ENCODE measurements at places on chromosomes 1 and 21. TPM values are rescaled to one million over a fixed set of nuclear protein-coding genes. Genes with fewer than 3 reads are reported as not detected.

Gene CELA3B
- total RNA-seq, result not detected

Gene SYPL2
- 0.11 TPM for total RNA-seq

Gene FTCD
- total RNA-seq, result 0.23 TPM

Gene TSACC
- not detected for total RNA-seq

Gene IFNLR1
- total RNA-seq, result 6.5 TPM

Gene FMN2
- total RNA-seq, result not detected

Gene MEGF6
- 1.7 TPM for total RNA-seq

Gene RGS8
- not detected for total RNA-seq

Gene NGF
- total RNA-seq, result not detected

Gene GJA4
- not detected for total RNA-seq

Gene PROK1
- not detected for total RNA-seq

GRCh38 chr1:232571523-232571922 is 58.4 kb downstream of the SIPA1L2 start:
- DNase-seq, result no peak
- peaks cover 2% of the 10 kb centered on the region for H3K27me3 ChIP-seq
- H3K27ac ChIP-seq, result no peak overlapping the region

GRCh38 chr1:220389634-220390033 is 117.4 kb upstream of the RAB3GAP2 start:
- H3K27me3 ChIP-seq, result no peaks in the 10 kb centered on the region
- H3K27ac ChIP-seq, result no peak overlapping the region
- no peak for DNase-seq
- no peaks in the 10 kb centered on the region for H3K4me1 ChIP-seq

GRCh38 chr1:91751275-91751674 is 134.7 kb downstream of the TGFBR3 start:
- no peak overlapping the region for H3K27ac ChIP-seq
- no peak overlapping the region for H3K4me3 ChIP-seq
- peaks cover 46% of the 10 kb centered on the region for H3K36me3 ChIP-seq

- no peak for DNase-seq
- no peak overlapping the region for H3K27ac ChIP-seq
- H3K36me3 ChIP-seq, result no peaks in the 10 kb centered on the region
Measured at GRCh38 chr1:171637928-171638576, 14.4 kb downstream of the MYOC start.

DNA sequence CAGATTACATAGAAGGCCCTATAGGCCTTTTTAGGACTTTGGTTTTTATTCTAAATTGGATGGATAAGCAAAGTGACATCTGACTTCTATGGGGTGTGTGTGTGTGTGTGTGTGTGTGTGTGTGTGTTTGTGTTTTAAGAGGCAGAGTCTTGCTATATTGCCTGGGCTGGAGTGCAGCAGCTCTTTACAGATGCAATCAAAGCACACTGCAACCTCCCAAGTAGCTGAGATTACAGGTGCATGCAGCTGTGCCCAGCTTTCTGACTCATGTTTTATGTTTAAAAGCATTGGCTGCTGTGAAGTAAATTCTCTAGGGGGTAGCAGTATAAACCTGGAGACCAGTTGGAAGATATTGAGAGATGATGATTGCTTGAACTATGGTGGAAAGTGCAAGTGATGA is 12.4 kb upstream of the EVI5 start:
- H3K4me1 ChIP-seq, result no peaks in the 10 kb centered on the region
- H3K27ac ChIP-seq, result no peak overlapping the region
- peaks cover 45% of the 10 kb centered on the region for H3K27me3 ChIP-seq
- no peaks in the 10 kb centered on the region for H3K36me3 ChIP-seq

- H3K27ac ChIP-seq, result no peak overlapping the region
- H3K36me3 ChIP-seq, result no peaks in the 10 kb centered on the region
- peaks cover 3% of the 10 kb centered on the region for H3K4me1 ChIP-seq
- DNase-seq, result no peak
Measured at GRCh38 chr1:5464366-5464765, 527.9 kb downstream of the NPHP4 start.

- H3K36me3 ChIP-seq, result no peaks in the 10 kb centered on the region
- no peak overlapping the region for H3K27ac ChIP-seq
- no peak overlapping the region for H3K4me3 ChIP-seq
- no peak for DNase-seq
Measured at GRCh38 chr1:33425900-33426299, 5.0 kb downstream of the PHC2 start.

GRCh38 chr1:168371477-168371876 is 90.8 kb downstream of the TBX19 start:
- no peak overlapping the region for H3K27ac ChIP-seq
- no peak overlapping the region for H3K4me3 ChIP-seq
- no peak for DNase-seq
- H3K36me3 ChIP-seq, result no peaks in the 10 kb centered on the region
- peaks cover 2% of the 10 kb centered on the region for H3K4me1 ChIP-seq
- H3K27me3 ChIP-seq, result no peaks in the 10 kb centered on the region

- H3K27ac ChIP-seq, result peak within 1 kb of the TSS; percentile 89
- DNase-seq, result peak; percentile 72
- H3K4me1 ChIP-seq, result peaks cover 29% of the 10 kb centered on the region
- peak within 1 kb of the TSS; percentile 84 for H3K4me3 ChIP-seq
- H3K27me3 ChIP-seq, result no peaks in the 10 kb centered on the region
Measured at GRCh38 chr21:44299458-44300261, at the start of gene PFKL. Gene PFKL (plus strand): TSS chr21:44300053. CDS start chr21:44300106, 53 bp downstream.

GRCh38 chr1:90220941-90221693 is 226.2 kb downstream of the ZNF326 start:
- H3K4me3 ChIP-seq, result no peak overlapping the region
- no peaks in the 10 kb centered on the region for H3K4me1 ChIP-seq
- no peak overlapping the region for H3K27ac ChIP-seq
- no peaks in the 10 kb centered on the region for H3K27me3 ChIP-seq
- DNase-seq, result no peak

DNA sequence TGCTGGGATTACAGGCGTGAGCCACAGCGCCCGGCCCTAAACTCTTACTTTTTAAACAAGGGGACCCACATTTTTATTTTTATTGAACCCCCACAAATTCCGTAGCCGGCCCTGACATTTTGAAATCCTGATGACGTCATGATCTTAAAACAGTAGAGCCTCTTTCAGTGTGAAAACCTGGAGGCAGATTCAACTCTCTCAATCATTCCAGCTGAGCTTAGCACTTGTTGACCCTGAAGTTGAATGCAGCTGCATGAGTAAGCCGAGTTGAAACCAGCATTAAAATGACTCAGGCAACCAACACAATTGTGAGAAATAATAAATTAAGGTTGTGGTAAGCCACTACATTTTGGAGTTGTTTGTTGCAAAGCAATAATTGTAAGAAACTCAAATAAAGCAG is 93.9 kb upstream of the ADGRL4 start:
- no peak overlapping the region for H3K27ac ChIP-seq
- H3K27me3 ChIP-seq, result no peaks in the 10 kb centered on the region
- no peaks in the 10 kb centered on the region for H3K36me3 ChIP-seq
- no peaks in the 10 kb centered on the region for H3K4me1 ChIP-seq

DNA sequence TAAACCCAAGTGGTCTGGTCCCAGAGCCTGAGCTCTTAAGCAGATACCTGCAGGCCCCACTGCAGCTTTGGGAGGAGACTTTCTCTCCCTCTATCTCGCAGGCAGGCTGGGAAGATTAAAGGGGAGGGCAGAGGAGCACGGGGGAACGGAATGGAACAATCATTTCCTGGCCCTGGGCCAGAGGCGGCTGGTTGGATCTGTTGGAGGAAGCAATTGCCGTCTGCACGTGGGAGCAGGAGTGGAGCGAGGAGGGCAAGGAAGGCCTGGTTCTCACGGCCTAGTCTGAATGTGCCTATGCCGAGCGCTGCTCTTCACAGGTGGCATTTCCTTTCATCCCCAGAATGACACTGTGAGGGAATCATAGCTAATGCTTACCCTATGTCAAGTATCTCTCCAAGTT is 23.7 kb downstream of the NKAIN1 start:
- no peak for DNase-seq
- no peaks in the 10 kb centered on the region for H3K36me3 ChIP-seq
- H3K27me3 ChIP-seq, result peaks cover 3% of the 10 kb centered on the region
- H3K4me3 ChIP-seq, result no peak overlapping the region
- H3K4me1 ChIP-seq, result no peaks in the 10 kb centered on the region

DNA sequence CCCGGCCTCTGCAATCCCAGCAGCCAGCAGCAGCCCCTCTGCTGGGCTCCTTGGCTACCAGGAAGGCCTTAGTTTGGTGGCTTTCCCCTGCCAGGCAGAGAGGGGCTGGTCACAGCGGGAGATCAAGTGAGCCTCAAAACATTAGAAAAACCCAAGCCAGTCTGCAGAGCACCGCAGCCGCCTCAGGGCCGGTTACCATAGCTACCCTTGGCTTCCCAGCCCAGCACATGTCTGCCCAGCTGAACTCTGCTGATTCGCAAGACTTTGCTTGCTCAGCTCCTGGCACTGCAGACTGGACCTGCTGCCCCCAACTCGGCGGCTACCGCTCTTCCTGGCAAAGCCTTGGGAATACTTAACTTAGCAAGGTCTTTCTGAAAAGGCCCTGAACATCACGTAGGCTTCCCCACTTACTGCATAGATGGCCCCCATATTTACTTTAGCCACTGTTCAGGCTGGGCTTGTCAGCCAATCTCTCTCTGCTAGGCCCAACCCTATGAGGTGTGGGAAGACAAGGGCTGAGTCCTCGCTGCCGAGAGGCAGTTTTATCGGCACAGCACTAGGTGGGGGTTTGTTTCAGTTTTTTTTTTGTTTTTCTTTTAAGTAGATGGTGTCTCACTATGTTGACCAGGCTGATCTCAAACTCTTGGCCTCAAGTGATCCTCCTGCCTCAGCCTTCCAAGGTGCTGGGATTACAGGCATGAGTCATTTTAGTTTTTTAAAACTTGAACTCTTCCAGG is 28.6 kb upstream of the PLEKHG5 start:
- H3K36me3 ChIP-seq, result peaks cover 12% of the 10 kb centered on the region
- H3K27me3 ChIP-seq, result no peaks in the 10 kb centered on the region
- peaks cover 3% of the 10 kb centered on the region for H3K4me1 ChIP-seq
- no peak overlapping the region for H3K4me3 ChIP-seq
- no peak overlapping the region for H3K27ac ChIP-seq
- DNase-seq, result no peak

GRCh38 chr21:16851054-16851453 is 661.8 kb upstream of the CXADR start:
- no peaks in the 10 kb centered on the region for H3K27me3 ChIP-seq
- no peak overlapping the region for H3K4me3 ChIP-seq
- DNase-seq, result no peak
- H3K36me3 ChIP-seq, result no peaks in the 10 kb centered on the region

- H3K4me1 ChIP-seq, result no peaks in the 10 kb centered on the region
- no peaks in the 10 kb centered on the region for H3K27me3 ChIP-seq
- H3K27ac ChIP-seq, result no peak overlapping the region
- H3K36me3 ChIP-seq, result no peaks in the 10 kb centered on the region
- H3K4me3 ChIP-seq, result no peak overlapping the region
- DNase-seq, result no peak
Measured at GRCh38 chr1:193524616-193525015, 338.2 kb upstream of the B3GALT2 start.

- no peak for DNase-seq
- H3K27ac ChIP-seq, result no peak overlapping the region
- H3K4me3 ChIP-seq, result no peak overlapping the region
- H3K27me3 ChIP-seq, result no peaks in the 10 kb centered on the region
- H3K36me3 ChIP-seq, result no peaks in the 10 kb centered on the region
Measured at GRCh38 chr1:62235576-62235975, 40.9 kb downstream of the L1TD1 start.

GRCh38 chr1:240491156-240491555 is 120.8 kb downstream of the GREM2 start:
- H3K36me3 ChIP-seq, result no peaks in the 10 kb centered on the region
- no peaks in the 10 kb centered on the region for H3K4me1 ChIP-seq
- DNase-seq, result no peak

GRCh38 chr1:224329484-224329841 is 509 bp downstream of the NVL start:
- peaks cover 15% of the 10 kb centered on the region for H3K36me3 ChIP-seq
- H3K4me1 ChIP-seq, result peaks cover 40% of the 10 kb centered on the region
- DNase-seq, result no peak
- H3K27me3 ChIP-seq, result no peaks in the 10 kb centered on the region
- peak overlapping the region; percentile 98 for H3K27ac ChIP-seq

- DNase-seq, result no peak
- no peak overlapping the region for H3K4me3 ChIP-seq
- no peak overlapping the region for H3K27ac ChIP-seq
- H3K27me3 ChIP-seq, result peaks cover 4% of the 10 kb centered on the region
- no peaks in the 10 kb centered on the region for H3K4me1 ChIP-seq
- H3K36me3 ChIP-seq, result no peaks in the 10 kb centered on the region
Measured at GRCh38 chr1:167825419-167826079, 88.4 kb downstream of the ADCY10 start.

DNA sequence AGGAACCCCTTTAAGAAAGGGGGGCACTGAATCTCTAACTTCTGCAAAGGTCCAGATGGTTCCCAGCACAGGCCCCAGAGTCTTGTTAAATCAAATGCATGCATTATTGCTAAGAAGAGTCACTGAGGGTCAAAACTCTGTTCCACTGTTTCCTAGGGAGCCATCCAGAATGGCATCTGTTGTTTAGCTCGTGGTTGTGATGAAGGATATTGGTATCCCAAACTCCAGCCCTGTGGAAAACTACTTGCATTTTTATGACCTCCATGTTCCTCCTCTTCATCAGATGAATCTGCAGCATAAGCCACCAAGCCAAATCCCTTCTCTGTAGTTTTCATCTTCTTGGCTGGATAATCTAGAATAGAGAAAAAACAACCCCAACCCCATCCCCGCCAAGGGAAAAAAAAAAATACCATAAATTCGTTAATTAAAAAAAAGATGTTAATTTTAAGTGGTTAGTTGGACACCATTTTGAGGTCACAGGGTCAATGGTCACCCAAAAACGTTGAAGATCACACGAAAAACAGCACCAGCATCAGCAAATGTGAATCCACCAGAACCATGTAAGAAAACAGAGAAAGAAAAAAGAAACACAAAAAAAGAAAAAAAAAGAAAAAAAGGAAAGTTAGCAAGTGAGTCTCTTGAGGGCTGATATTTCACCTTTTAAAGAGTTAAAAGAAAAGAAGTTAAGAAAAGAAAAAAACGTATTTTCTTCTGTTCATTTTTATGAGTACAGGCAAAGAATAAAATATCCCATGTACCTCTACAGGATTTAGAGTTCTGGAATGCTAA is 3.0 kb upstream of the RIT1 start:
- H3K4me3 ChIP-seq, result no peak overlapping the region
- H3K27me3 ChIP-seq, result no peaks in the 10 kb centered on the region
- H3K27ac ChIP-seq, result no peak overlapping the region
- H3K36me3 ChIP-seq, result peaks cover 81% of the 10 kb centered on the region
- peaks cover 17% of the 10 kb centered on the region for H3K4me1 ChIP-seq

GRCh38 chr1:210132582-210132981 is 100.0 kb upstream of the SERTAD4 start:
- no peaks in the 10 kb centered on the region for H3K4me1 ChIP-seq
- DNase-seq, result no peak
- no peak overlapping the region for H3K27ac ChIP-seq
- H3K4me3 ChIP-seq, result no peak overlapping the region
- H3K36me3 ChIP-seq, result no peaks in the 10 kb centered on the region
- H3K27me3 ChIP-seq, result no peaks in the 10 kb centered on the region

DNA sequence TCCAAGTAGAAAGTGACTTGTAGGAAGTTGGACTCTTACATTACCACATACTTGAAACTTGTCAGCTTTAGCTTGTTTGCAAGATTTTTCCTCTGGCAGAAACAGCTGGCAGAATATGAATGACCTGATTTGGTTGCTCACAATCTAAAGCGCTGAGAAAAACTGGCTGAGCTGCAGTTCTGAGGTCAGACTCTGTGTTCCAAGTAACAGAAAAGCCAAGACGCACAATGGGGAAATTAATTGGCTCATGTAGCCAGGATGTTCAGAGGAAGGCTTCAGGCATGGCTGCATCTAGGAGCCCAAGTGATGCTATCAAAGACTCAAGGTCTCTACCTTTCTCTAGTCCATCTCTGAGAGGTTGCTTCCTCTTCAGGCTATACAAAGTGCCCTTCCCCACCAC is 27.0 kb downstream of the ALPL start:
- no peaks in the 10 kb centered on the region for H3K36me3 ChIP-seq
- H3K4me1 ChIP-seq, result no peaks in the 10 kb centered on the region
- peaks cover 21% of the 10 kb centered on the region for H3K27me3 ChIP-seq
